Esophagus mucosa (tissue), 1 donor: ENCODE measurements at places on chromosomes 3 and 15. TPM values are rescaled to one million over a fixed set of nuclear protein-coding genes. Genes with fewer than 3 reads are reported as not detected.

DNA sequence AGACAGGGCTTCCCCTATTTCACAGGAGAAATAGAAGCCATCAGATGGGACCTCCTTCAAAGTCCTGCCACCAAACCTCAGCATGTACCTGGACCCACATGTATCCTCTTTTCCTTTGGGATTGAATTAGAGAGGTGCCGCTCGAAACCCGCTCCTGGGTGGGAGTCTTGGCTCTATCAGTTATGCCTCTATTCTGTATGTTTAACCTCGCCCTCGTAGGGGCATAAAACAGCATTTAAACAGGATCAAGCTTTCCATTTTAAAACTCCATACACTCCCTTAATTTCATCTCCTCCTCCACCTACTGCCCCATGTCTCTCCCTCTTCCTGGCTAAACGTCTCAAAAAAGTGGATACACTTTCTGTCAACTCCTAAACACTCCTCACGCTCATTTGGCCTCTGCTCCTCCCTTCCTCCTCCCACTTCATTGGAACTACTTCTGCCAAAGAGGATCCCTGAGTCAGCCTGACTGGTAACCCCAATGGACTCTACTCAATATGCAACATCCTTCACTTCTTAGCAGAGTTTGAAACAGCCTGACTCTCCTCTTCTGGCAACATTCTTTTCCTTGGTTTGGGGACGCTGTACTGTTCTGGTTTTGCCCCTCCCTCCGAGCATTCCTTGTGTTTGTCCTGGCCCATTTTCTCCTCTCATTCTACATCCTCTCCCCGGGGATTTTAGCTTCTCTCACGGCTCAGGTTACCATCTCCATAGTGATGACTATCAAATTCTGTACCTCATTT, 23.0 kb upstream of the MUC20 start:
- peak; percentile 53 for ATAC-seq

GRCh38 chr3:151356794-151357462, 27.6 kb upstream of the P2RY13 start:
- ATAC-seq = no peak

DNA sequence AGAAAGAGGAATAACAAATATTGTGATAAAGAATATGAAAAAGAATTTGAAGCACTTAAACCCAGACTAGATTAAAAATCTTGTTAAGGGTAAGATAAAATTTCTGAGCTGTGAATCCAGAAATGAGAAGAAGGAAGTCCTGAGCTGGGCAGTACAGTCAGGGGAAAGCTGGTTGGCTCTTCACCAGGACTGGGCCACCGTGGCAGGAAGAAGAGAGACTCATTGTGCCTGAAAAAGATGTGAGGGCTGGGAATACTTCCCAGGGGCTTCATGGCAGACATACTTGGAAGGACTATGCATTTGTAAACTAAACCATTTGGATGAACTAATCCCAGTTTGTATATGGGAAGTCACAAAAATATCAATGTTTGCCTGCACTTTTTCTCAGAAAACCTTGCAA, 28.5 kb upstream of the MYO5C start:
- no peak for ATAC-seq

- ATAC-seq = no peak
Measured at GRCh38 chr3:169869484-169870220, at the start of gene LRRC31. Gene LRRC31 (minus strand): TSS chr3:169869935. CDS start chr3:169869807, 128 bp downstream.

DNA sequence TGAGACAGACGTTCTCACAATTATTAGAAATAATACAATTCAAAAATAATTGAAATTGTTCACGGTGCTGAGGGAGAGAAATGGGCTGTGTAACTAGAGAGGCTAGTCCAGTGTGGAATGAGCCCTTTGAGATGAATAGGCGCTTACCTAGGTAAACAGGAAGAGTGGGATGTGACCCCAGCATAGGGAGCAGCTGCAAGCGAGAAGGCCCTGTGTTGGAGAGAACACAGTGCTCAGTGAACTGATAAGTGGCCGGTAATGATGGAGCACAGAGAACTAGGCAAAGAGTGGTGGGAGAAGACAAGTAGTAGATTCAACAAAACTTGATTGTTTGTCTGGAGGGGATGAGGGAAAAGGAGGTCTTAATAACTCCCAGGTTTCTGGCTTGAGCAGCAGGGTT, 103.9 kb downstream of the HCN4 start:
- ATAC-seq = no peak

GRCh38 chr3:31249545-31249944, 283.2 kb upstream of the STT3B start:
- no peak for ATAC-seq

- ATAC-seq = no peak
Measured at GRCh38 chr15:51533672-51534398, 88.7 kb downstream of the DMXL2 start.

GRCh38 chr3:189961522-189962161, 159.1 kb downstream of the P3H2 start:
- peak; percentile 85 for ATAC-seq

DNA sequence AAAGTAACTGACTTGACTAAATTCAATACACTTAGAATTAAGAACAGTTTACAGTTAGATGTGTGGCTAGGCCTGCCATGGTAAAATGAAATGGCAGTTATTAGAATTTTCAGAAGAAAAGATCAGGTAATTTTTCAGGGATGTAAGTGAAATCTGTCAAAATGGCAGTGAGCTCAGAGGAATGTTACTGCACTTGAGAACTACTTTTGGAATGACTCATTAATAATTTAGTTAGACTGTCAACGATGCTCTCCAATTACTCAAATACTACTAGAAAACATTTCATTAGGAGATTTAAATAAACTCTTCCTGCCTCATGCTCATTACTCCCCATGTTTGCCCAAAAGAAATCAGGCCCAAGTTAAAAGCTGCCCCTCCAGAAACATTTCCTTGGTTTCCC, 84.4 kb downstream of the RFTN1 start:
- ATAC-seq = no peak

GRCh38 chr3:53074761-53075742, 29.2 kb upstream of the SFMBT1 start:
- ATAC-seq = no peak

GRCh38 chr15:73716417-73716816, 32.2 kb downstream of the CD276 start:
- ATAC-seq = peak; percentile 42

GRCh38 chr3:71380096-71380495, 203.4 kb downstream of the FOXP1 start:
- no peak for ATAC-seq

GRCh38 chr15:72947709-72948108, 104.6 kb upstream of the NEO1 start:
- no peak for ATAC-seq

GRCh38 chr15:67422296-67422695, 98.6 kb upstream of the C15orf61 start:
- ATAC-seq = no peak

DNA sequence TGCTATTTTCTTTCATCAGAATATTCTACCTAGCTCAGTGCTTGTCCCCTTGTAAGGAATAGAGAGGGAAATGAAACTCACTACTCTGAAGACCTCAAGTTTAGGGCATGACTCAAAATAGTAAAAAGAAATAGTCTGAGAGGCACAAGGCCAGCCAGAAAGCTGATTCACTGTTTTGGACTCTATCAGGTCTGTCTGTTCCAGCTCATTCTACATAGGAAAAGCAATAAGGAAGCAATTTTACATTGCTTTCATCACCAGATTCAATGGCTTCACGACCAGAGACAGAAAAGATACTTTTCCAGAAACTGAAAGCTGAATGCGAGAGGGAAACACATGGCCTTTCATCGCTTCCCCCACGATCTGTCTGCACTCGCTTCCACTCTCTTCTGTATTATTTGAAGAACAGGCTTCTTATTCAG, 276.0 kb downstream of the GBE1 start:
- peak; percentile 45 for ATAC-seq

Gene SH3BP5
- 9.3 TPM for total RNA-seq

Gene GOLGA6B
- total RNA-seq = not detected

Gene GP5
- total RNA-seq = 0.08 TPM

Gene GUCA1C
- total RNA-seq = not detected

Gene CHRD
- 0.84 TPM for total RNA-seq

Gene CCDC12
- 50.2 TPM for total RNA-seq

Gene BNC1
- total RNA-seq = 39.6 TPM

Gene CCDC39
- total RNA-seq = not detected

Gene ATP13A5
- total RNA-seq = 0.12 TPM

Gene OXTR
- total RNA-seq = 0.16 TPM

Gene ANKDD1A
- 1.6 TPM for total RNA-seq
